Left renal pelvis (tissue), 4 donors: ENCODE measurements at places on chromosomes 1 and 21. TPM values are rescaled to one million over a fixed set of nuclear protein-coding genes. Genes with fewer than 3 reads are reported as not detected.

HES3 gene
- not detected for polyA plus RNA-seq

HHAT gene
- polyA plus RNA-seq = 13.7 TPM

SLC35F3 gene
- 0.75 TPM for polyA plus RNA-seq

KIF14 gene
- polyA plus RNA-seq = 6.7 TPM

KRTAP19-1 gene
- not detected for polyA plus RNA-seq

STRIP1 gene
- polyA plus RNA-seq = 46.9 TPM

C4BPB gene
- polyA plus RNA-seq = 0.62 TPM

YBEY gene
- polyA plus RNA-seq = 19.7 TPM

DONSON gene
- polyA plus RNA-seq = 36.0 TPM

MTF1 gene
- 10.9 TPM for polyA plus RNA-seq

NOS1AP gene
- polyA plus RNA-seq = 13.0 TPM

LRRC71 gene
- polyA plus RNA-seq = 0.59 TPM

S100A2 gene
- 11.8 TPM for polyA plus RNA-seq

NBPF6 gene
- polyA plus RNA-seq = not detected

RER1 gene
- polyA plus RNA-seq = 128 TPM
